ENCODE measurements at places on chromosomes 11 and 22.

DNA sequence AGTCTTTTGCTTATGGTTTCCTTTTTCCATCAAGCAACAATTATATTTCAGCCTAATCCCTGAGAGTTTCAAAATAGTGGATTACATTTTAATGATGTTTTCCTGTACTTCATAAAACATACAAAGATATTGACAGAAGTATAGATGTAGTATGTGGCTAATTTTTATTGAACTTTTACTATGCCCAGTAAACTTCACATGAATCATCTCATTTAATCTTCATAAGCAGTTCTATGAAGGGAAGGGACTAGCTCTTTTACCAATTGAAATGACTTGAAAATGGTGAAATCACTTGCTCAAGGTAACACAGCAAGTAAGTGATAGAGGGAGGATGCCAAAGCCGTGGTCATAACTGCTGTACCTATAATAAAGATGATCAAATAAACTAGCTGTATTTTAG, 27.5 kb downstream of the RTN3 start:
- DNase-seq = no peak

GRCh38 chr11:118380571-118380970, 20.8 kb upstream of the ATP5MG start:
- no peak for DNase-seq

DNA sequence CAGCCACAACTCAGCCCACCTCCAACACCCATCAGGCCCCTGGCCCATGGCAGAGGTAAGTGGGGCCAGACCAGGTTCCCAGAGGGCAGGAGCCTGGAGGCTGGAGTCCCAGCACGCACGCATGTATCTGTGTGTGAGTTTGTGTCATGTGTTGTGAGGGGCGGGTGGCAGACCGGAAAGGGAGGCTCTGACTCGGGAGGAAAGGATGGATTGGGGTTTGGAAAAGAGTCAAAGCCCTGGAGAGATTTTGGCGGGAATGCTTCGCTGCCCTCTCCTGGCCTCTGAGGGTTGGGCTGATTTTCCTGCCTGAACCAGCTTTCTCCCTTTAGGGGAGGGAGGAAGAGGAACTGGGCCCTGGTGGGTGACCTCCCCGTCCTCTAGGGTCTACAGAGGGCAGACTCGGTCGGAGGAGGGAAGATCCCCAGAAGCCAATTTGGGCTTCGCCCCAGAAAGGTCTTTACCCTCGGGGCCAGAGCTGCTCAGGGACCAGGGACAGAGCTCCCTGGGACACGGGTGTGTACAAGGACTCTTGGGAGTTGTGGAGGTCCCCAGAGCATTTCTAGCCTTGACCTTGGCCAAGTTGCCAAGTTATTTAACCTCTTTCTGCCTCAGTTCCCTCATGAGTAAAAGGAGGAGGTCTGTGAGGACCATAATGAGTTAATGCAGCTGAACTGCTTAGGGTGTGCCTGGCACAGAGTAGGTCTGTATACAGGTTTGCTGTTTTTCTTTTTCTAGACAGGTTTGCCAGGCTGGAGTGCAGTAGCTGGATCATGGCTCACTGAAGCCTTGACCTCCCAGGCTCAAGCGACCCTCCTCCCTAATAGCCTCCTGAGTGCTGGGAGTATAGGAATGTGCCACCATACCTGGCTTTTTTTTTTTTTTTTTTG, 6.9 kb downstream of the C11orf68 start:
- peak; percentile 44 for DNase-seq

DNA sequence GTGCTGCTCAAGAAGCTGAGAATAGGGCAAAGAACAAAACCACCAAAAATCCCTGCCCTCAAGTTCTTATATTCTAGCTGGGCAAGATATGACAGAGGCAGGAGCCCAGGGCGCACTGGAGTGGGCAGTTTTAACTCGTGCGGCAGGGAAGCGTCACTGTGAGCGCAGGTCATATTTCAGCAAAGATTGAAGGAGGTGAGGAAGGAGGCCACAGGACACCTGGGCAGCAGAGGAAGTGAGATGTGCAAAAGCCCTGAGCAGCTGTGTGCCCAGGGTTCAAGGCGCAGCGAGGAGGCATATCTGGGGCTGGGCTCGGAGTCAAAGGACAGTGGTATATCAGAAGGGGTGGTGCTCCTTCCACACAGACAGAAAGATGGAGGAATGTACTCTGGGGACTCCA, 13.5 kb downstream of the KCNC1 start:
- no peak for DNase-seq

DNA sequence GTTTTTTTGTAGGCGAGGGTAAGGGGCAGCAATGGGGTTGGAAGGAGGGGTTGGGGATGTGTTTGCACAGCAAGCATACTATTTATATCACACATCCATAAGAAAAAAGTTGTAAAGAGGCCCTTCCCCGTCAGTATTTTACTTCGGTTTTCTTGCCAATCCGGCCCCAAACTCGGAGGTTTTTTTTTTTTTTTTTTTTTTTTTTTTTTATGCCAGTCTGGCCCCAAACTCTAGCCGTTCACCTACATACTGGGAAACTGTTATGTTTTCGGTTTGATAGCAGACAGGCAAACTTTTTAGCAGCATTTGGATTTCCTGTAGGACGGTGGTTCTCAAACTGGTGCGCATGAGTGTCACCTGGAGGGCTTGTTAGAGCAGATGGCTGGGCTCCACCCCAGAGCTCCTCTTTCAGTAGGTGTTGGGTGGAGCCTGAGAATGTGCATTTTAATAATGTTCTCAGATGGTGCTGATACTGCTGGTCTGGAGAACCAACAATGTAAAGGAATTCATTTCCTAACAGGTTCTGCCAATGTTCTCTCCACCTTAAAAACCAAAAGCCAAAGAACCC, 76.5 kb upstream of the ZBED5 start:
- DNase-seq = no peak

DNA sequence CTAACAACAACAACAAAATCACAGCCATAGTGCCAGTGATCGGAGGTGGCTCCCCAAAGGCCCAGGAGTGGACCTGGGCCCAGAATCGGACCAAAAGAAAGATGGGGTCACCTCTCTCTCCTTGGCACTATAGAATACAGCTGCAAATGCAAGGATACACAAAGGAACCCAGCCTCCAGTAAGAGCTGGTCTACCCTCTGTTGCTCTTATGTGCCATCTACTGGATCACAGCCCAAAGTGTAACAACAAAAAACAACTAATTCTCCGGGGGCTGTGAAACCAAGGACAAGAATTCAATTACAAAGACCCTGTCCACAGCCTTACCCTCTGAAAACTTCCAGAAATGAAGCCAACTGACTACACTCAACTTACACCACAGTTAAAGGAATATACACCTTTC, 21.6 kb downstream of the OR8G5 start:
- DNase-seq = no peak

GRCh38 chr22:26983311-26983710, 325.9 kb downstream of the MIAT start:
- DNase-seq = no peak
